GM04504 (cell line): ENCODE measurements at places on chromosomes 2 and 18.
A peak's percentile ranks its signal among the peaks of the same experiment; 100 is the strongest.

DNA sequence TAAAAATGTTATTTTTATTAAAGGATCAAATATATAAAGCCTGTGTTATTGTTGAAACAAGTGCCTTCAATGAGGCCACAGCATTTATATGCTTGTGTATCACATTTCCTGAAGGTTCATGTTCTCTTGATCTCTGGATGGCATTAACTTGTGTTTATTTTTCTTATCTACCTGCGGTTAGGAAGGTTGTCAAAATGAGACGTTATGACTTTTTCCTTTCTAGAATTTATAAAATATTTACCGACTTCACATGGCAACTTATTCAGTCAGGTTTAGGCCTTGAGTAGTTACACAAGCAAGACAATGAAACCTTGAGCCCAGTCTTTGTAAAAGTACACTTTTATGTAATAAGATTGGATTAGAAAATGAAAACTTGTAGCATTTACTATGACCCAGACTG, 196.4 kb upstream of the ACVR2A start:
- DNase-seq, result no peak

GRCh38 chr18:50830544-50830943, 10.7 kb upstream of the MRO start:
- no peak for DNase-seq

DNA sequence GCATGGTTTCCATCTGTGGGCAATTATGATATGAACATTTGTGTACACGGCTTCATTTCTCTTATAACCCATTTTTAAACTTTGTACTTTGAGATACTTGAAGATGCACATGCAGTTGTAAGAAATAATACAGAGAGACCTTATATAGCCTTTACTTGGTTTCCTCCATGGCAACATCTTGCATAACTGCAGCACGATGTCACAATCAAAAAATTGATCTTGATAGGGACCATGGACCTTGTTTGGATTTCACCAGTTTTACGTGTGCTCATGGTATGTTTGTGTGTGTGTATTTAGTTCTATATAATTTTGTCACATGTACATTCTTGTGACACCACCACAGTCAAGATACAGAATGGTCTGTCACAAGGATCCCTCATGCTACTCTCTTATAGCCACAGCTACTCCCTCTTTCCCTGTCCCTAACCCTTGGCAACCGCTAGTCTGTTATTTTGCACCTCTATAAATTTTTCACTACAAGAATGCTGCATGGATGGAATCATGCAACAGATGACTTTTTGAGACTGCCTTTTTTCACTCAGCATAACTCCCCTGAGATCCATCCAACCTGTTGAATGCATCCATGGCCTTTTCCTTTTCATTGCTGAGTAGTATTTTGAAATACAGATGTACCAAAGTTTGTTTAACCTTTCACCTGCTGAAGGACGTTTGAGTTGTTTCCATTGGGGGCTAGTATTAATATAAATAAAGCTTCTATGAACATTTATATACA, 19.4 kb upstream of the MLPH start:
- no peak for DNase-seq

DNA sequence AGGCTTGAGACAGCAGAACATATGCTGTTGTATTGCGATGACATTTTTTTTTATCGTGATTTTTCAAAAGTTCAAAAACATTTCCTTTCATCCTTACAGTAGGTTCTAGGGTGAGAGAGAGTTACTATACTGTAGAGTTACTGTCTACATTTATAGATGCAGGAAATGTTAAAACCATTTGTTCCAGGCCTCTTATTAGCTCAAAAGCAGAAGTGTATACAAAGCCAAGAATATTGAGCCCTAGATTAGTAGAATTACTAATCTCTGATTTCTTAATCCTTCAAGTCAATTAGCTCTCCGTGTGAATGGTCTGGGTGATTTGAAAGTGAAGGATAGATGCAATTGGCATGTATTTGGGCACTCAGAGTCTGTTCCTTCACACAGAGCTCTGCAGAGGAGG, 73.1 kb downstream of the MAPRE2 start:
- no peak for DNase-seq

DNA sequence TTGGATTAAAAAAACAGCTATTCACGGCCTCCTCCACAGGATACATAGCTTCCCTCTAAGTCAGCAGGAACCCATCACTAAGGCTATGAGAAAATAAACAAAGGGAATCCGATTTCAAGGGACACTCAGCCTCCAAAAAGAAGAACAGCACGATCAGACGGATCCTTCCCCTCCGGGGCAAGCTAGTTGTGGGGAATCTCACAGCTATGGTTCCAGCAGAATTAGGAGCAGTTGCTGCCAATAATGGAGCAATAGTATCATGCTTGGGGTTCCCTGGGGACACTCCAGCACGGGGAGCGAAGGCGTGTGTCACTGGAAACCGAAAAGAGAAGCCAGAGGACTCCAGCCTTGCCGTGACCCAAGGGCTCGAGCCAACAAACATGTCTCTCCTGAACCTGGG, 163.1 kb downstream of the TTC32 start:
- peak; percentile 62 for DNase-seq

DNA sequence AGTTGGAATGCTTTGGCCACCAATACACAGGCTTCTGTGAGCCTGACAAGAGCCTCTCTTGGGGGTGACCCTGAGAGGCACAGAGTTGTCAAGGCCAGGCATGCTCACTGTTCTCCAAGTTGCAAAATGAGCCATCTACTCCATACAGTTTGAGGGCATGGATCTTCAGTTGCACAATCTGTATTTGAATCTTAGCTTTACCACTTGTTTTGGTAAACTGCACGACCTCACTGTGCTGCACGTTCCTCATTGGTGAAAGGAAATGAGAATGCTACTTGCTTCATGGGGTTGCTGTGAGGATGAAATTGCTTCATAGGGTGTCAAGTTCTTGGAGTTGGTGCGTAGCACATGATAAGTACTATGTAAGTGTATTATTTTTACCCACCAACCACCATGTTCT, 12.0 kb upstream of the HAAO start:
- no peak for DNase-seq

DNA sequence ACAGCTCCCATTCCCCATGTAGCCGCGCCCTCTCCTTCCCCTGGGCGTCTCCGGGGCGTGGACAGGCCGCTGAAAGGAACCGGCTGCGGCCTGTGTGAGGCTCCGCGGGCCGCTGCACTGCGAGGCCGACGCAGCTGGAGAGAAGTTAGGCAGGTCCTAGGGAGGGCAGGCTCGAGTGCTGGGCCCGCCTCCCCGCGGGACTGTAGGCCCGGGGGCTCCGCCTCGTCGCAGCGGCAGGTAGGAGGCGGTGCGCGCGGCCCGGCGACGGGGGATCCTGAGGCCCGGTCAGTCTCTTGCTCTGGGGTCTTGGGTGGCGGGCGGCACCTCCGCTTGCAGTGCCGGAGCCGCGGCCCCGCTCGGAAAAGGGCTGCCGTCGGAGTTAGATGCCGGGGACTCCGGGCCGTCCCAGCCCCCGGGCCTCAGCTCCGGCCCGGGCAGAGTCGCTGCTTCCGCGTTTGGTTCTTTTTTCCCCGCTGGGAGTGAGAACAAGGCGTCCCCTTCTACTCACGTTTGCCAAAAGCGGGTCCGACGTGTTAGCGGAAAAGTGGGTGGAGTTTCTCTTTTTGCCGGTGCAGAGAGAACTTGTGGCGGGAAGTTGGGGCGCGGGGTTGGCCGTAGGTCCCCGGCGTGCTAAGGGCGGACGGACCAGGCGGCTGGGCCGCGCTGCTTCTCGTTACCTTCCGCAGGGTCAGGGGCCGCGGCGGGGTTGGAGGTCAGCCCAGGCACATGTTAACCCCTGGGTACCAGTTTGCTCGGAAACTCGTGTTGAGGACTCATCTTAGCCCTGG, at the start of gene VRK2:
Gene VRK2, plus strand, starts transcription at position 222 of the 788 bp plus-strand sequence. CDS start 2,026 bp downstream, outside the sequence.
- DNase-seq, result peak; percentile 77

- peak; percentile 56 for DNase-seq
Observed at GRCh38 chr2:188978291-188979081, 4.3 kb downstream of the COL3A1 start.

DNA sequence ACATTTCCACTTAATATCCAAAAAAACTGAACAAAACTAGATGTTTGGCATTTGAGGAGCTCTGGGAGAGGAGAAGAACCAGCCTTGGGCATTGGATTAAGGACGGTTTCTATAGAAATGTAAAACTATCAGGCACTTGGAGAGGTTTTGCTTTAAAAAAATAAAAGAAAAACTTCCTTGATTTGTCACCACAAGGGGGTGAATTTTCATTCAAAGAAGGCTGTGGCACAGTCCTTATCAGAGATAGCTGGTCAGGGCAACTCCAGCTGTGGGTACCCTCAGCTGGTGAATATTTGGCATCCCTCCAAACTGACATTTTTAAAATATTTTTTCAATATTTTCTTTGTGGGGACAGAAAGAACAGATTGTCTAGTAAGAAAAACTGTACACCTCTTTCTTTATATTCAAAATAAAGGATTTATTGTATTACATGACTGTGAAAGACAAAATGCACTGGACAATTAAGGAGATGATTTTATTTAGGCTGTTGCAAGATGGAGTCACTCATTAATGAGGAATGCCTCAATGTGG, 46.1 kb upstream of the TBC1D8 start:
- DNase-seq, result no peak

DNA sequence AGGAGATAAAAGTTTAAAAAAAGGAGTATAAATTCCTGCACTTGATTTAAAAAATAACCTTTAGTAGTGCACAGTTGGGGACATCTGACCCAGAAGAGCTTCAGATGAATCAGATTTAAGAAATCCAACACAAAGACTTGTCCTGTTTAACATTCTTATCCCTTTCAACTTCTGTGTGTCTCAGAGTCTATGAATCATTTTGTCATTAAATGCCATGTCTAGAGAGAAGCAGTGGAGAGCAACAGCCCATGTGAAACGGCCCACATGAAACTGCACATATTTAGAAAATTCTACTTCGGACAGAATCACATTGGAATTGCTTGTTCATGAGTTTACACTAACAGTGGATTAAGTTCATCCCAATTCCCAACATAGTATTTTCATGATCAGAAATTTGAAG, 278.6 kb downstream of the SLC8A1 start:
- DNase-seq, result peak; percentile 32

DNA sequence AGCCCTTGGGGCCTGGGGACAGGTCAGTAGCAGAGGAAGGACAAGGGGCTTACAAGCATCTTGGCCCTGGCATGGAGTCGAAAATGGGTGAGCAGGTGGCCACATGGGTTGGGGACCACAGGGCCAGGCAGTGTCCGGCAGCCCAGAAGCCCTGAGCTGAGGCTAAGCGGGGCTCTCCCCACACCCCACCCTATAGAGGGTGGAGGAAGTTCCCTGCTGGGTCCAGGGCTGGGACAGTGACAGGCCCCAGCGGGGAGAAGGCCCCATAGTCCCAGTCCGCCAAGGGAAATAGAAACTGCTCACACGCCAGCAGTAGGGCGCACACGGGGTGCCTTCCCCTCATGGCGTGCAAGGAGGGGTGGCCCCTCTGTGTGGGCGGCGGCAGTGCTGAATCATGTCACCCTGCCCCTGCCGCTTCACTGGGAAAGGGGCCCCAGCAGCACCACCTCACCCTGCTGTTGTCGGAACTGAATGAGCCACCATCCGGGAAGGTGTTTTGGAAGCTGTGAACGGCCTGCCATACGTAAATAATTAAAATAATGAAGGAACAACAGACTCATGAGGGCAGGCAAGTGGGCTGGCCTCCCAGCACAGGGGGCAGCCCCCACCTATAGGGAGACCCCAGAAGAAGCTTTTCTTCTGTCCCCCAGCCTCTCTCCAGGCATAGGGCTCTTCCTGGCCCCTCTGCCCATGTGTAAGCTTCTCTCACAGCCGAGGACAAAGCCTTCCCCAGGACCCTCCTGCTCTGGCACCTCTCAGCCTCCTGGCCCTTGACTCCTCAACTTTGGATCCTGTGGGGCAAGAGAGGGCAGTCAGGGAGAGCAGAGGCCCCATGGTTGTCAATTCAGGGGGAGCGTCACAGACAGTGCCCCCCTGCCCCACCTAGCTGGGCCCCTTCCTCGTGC, 12.7 kb upstream of the DUSP2 start:
- DNase-seq, result no peak

DNA sequence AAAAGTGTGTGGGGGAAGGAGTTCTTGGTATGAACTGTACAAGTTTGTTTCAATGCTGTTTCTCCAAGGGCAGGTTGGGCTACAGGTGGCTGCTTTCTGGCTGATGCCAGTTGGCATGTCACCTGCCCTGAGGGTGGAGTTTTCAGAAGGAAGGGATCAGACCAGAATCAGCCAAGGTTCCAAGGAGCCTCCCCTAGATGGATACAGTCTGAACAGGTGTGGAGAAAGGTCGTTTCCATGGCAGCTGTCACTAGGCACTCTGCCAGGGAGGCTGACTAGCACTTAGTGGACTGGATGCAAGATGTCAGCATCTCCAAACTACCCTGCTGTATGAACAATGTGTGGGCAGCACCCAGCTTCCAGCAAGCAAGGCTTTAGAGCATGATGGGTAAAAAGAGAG, 444.4 kb upstream of the HNRNPA3 start:
- DNase-seq, result no peak

- DNase-seq, result no peak
Observed at GRCh38 chr2:109722026-109722425, 72.1 kb upstream of the RGPD5 start.

DNA sequence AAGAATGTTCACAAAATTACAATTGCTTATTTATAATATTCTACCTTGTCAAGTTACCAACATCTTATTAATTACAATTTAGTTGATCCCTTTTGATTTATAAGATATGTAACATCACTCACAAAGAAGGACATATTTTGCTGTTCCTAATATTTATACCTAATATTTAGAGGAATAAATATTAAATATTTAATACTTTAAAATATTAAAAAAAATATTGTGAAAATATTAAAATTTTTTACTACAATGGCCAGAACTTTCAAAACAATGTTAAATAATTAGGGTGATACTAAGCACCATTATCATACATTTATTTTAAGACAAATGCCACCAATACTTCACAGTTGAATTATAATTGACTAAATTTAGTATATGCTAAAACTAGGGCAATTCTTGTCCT, 254.7 kb downstream of the DLGAP1 start:
- DNase-seq, result no peak

DNA sequence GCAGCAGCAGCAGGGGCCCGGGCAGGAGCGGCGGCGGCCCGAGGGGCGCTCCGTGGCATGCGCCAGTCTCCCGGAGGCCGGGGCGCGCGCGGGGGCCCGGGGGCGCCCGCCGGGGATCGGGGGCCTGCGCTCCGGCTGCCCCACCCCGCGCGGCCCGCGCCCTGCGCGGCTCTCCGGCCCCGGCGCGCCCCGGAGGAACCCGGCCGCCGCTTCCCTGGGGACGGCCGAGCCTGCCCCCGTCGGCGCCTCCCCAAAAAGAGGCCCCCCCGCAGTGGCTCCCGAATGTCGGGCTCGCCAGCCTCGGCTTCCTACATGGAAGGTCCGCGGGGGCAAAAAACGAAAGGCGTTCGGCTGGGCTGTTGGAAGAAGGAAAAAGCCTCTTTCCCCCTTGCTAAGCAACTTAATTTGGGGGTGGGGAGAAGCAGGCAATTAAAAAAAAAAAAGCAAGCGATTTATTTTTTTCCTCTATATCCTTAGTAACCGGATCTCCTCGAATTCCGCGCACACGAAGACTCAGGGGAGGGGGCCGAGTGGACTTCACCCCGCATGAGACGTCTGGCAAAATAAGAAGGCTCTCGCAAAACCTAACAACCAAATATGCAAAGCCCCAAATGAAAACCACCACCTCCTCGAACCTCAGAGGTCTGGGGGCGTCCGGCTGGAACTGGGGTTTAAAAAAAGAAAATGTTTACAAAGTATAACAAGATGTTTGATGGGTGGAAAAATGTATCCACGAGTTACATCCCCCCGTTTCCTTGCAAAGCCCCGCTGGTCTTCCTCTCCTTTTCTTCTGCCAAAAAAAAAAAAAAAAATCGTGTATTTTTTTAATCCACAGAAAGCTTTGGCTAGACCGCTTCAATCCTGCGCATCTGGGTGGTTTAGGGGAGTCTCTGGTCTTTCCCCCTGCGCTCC, at the start of gene SMAD7:
Gene SMAD7, minus strand, starts transcription at position 430 of the 912 bp plus-strand sequence. CDS start 541 bp downstream, outside the sequence.
- DNase-seq, result no peak

- no peak for DNase-seq
Observed at GRCh38 chr2:96535331-96535730, 1.2 kb upstream of the ARID5A start.
